ENCODE measurements at places on chromosomes 12 and 14.

DNA sequence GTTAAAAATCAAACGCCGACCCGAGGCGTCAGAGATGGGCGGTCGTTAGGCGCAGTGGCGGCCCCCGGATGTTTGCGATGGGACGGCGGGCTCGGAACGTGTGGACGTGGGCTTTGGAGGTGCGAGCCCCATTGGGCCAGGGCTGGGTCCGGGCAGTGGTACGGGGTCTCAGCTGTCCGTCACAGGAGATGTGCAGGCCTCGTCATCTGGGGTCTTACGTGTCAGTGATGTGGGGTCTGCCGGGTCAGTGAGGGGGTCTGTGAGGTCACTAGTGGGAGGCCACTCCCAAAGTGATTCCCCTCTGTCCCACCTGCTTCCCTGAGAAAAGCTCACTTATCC, 21.6 kb upstream of the CHFR start:
- no peak for DNase-seq

DNA sequence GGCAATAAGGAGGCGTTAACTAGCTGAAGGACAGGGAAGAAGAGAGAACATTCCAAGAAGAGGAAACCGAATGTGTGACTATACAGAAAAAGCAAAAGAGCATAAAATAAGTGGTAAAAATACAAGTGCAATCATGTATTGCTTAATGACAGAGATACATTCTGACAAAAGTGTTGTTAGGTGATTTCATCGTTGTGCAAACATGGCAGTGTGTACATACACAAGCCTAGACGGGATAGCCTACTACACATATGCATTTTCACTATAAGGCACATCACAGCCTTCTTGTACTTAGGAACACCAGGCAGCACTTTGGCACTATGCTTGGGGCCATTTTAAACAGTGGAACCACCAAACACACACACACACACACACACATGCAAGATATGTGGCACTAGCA, 299.3 kb downstream of the BCAT1 start:
- no peak for DNase-seq

DNA sequence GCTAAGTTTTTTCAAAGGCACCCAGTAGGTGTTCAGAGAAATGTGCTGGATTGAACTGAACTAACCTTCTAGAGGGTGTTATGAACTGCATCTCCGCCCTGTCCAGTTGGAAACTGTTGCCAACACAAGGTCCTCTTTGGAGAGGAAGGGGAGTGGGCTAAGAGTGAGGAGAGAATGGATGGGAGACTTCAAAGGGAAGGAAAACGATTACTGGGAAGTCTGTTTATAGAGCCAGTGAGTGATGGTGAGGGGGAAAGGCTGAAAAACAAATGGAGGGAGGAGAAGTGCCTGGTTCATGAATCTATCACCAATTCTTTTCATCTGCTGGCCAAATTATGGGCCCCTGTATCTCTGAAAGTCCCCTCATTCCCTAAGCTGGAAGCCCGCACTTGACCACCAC, 86.0 kb upstream of the TBX5 start:
- DNase-seq, result no peak

DNA sequence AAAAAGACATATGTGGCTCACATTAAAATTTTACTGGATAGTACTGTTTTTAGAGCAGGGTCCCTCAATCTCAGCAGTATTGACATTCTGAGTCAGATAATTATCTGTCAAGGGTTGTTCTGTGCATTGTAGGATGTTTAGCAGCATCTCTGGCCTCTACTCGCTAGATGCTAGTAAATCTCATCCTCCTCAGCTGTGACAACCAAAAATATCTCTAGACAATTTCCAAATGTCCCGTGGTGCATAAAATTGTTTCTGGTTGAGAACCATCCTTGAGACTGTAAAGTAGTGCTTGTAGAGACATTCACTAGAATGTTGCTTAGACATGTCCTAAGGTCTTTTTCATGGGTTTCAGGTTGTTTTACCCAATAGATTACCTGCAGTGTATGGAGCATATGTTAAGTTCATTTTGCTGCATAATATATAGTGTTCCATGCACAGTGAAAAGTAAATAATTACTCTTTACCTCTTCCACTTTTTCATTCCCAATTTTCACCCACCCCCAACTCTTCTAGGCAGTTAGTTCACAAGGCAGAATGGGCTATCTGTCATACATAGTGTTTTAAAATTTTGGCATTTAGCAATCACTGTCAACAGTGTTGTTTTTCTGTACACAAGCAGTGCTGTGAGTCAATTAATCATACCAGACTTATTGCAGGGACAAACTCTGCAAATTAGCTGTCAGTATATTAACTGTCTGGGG, 200.2 kb upstream of the SLC38A2 start:
- no peak for DNase-seq

DNA sequence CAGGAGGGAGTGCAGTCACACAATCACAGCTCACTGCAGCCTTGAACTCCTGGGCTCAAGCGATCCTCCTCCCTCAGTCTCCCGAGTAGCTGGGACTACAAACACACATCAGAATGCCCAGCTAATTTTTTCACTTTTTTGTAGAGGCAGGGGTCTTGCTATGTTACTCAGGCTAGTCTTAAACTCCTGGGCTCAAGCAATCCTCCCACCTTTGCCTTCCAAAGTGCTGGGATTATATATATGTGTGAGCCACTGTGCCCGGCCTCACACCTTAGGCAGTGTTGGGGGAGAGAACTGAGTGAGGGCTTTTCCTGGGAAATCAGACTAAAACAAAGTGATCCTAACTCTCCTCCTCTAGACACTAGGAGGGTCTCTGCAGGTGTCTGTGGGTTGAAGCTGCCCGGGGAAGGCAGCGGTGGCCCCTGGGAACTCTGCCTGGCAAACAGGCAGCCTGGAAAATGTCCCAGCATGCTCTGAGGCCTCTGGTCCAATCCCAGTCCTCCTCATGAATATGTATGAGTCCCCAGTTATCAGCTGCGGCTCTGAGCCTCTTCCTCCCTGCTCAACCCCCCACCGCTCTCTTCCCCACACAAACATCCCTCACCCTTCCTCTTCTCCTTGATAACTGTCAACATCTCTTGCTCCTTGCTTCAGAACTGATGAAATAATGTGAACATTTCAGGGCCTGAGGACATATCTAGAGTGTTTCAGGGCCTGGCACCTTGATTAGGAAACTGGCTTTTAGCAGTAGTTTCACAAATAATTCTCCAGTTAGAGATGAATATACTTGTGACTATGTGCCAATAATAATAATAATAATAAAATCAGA, 7.9 kb upstream of the NAA25 start:
- peak; percentile 15 for DNase-seq

DNA sequence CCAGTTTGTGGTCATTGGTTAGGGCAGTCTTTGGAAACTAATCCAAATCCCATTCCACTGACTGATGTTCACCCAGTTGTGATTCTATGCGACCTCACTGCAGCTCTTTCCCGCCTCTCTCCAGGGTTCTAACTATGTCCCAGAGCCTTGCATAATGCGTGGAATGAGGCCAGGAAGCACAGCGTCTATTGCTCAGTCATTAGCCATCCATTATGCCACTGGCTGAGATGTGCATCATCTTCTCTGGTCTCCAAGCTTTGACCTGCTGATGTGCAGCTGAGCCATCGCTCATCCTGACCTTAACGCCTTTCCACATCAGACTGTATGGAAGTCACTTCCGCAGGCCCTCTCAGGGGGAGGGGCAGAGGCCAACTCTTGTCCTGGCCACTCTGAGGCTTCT, 115.4 kb upstream of the VRK1 start:
- no peak for DNase-seq

GRCh38 chr12:131833896-131834641, 5.9 kb downstream of the MMP17 start:
- no peak for DNase-seq

- DNase-seq, result no peak
Observed at GRCh38 chr14:93891756-93892504, 35.2 kb upstream of the FAM181A start.

- DNase-seq, result no peak
Observed at GRCh38 chr12:98741556-98742265, 96.6 kb downstream of the APAF1 start.

- DNase-seq, result no peak
Observed at GRCh38 chr12:111705672-111706071, 19.8 kb downstream of the ACAD10 start.

DNA sequence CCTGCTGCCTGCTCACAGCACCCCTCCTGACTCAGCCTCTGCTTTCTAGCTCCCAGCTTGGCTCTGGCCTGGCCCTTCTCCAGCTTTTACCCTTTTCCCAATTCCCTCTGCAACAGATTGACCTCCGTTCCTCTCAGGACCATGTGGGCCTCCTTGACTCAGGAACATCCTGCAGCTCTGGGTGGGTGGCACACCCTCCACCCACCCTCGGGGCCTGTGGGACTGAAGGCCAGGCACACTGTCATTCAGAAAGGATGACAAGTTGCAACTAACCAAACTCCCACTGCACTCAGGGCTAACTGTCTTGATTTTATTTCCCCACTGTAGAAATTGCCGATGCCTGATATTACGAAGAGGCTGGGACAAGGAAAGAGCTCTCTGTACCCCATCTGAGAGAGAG, 59.4 kb downstream of the HELB start:
- DNase-seq, result no peak

DNA sequence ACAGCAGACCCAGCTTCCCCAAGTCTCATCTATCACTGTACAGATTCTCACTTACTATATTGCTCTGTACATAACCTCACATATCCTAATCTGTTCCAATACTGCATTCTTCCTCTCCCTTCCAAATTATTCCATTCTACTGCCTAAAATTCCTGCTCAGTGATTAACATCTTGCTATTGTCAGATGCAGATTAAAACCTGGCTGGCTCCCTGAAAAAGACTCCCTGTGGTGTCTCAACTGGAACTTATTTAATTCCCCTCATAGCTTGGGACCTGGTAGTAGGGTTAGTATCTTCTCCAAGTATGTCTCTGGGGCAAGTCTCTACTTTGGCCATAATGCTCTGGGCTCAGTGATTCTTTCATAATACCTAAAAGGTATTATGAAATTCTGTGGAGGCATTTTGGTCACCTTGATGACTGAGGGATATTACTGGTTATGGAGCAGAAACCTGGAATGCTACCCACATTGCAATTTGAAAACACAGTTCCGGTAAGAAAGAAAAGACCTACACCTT, 55.8 kb downstream of the PAWR start:
- no peak for DNase-seq

DNA sequence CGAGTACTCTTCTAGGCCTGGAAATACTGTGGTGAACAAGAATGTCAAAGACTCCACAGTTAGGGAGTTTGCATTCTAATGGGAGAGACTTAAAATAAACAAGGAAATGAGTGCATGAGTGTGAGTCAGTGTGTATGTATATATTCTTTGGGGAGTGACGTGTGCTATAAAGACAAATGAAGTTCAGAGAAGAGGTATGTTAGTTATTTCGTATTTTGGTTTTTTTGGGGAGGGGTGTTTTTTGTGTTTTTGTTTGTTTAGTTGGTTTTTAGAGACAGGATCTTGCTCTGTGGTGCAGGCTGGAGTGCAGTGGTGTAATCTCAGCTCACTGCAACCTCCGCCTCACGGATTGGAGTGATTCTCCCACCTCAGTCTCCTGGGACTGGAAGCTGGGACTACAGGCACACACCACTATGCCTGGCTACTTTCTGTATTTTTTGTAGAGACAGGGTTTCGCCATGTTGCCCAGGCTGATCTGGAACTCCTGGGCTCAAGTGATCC, 74.3 kb downstream of the SRGAP1 start:
- DNase-seq, result no peak

GRCh38 chr14:33810308-33810707, 140.6 kb downstream of the EGLN3 start:
- no peak for DNase-seq

DNA sequence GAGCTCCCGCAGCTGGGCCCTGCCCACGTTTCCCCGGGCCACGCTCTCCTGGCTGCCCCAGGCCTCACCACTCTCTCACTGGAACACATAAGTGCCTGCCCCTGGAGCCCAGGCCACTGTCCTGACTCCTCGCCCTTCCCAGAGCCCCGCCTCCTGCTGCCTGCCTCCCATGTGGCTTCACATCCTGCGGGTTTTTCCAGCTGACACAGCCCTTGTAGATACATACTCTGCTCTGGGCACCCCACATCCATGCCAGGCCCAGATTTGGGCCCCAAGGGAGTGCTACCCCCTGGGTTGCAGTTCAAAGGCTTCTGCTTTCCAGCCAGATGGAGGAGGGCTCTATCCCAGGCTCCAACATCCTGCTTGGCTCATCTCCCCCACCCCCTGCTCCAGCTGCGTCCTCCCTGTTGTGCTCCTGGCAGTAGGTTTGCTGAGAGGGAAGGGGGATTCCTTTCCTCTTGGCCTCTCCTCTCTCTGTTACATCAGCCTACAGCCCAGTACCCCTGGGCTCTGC, 60.1 kb downstream of the TSPAN9 start:
- no peak for DNase-seq

DNA sequence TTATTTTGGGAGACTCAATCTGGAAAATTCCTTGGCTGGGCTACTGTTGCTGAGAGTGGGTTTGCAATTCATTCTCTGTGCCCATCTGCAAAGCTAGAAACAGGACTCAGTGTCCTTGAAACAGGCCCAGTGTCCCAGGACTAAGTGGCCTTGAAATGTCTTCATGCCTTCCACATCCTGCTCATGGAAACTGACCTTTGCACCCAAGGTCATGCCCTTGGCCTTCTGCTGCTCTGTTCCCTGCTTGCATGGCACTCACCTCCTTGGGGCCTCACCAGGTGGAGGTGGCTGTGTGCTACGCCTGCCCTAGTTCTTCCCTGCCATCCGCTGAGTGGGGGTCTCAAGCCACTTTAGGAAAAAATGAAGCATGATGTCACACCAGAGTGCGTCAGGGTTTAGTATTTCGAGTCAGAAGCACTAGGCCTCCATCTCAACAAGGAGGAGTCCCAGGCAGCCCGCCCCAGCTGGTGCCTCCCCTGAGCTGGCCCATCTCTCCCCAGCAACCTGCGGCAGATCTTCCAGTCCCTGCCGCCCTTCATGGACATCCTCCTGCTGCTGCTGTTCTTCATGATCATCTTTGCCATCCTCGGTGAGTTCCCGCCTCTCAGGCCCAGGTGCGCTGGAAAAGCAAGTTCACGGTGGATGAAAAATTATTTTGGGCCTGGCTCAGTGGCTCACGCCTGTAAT, 48.1 kb downstream of the TPCN1 start:
- no peak for DNase-seq

- DNase-seq, result no peak
Observed at GRCh38 chr14:95647926-95648325, 38.3 kb upstream of the TCL1B start.

- DNase-seq, result no peak
Observed at GRCh38 chr14:33788161-33788560, 162.7 kb downstream of the EGLN3 start.

- no peak for DNase-seq
Observed at GRCh38 chr12:108859923-108860291, 2.5 kb upstream of the SSH1 start.

- DNase-seq, result no peak
Observed at GRCh38 chr12:79378496-79378895, 312.3 kb downstream of the PAWR start.

- DNase-seq, result no peak
Observed at GRCh38 chr14:53517270-53517960, 364.3 kb upstream of the DDHD1 start.

DNA sequence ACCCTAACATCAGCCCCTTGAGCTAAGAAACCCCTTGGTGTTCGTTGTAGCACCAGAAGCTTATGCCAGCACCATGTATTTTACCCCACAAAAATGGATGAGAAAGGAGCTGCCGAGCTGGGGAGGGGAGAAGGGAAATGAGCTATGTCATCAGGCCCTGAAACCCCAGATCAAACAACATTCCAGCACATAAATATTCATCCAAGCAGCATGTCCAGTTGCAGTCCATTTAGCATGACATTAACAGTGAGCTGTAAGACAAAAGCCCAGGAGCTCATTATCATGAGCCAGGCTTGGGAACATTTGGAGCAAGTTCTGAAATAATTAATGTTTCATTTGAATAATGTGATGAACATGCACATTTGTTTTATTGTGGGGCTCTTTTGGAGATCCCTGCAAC, 630.1 kb upstream of the TMEM132C start:
- no peak for DNase-seq

- DNase-seq, result no peak
Observed at GRCh38 chr12:56188778-56189098, 545 bp downstream of the SMARCC2 start.

Data from GM06990 (cell line).